Neural cell (in vitro differentiated cells): ENCODE measurements at places on chromosomes 7 and 10. TPM values are rescaled to one million over a fixed set of nuclear protein-coding genes. Genes with fewer than 3 reads are reported as not detected.

CDC14C gene
- polyA plus RNA-seq, result not detected in 2 replicates

BAMBI gene
- 0.54 and 1.6 TPM in 2 replicates for polyA plus RNA-seq

TAS2R5 gene
- 5.1 and 9.4 TPM in 2 replicates for polyA plus RNA-seq

TDRD1 gene
- polyA plus RNA-seq, result not detected in 2 replicates

ERVW-1 gene
- polyA plus RNA-seq, result not detected in 2 replicates

MPP7 gene
- 3.7 and 6.1 TPM in 2 replicates for polyA plus RNA-seq

FIS1 gene
- polyA plus RNA-seq, result 322 and 339 TPM in 2 replicates

HTR5A gene
- 0.14 TPM in 2 replicates for polyA plus RNA-seq

NPFFR1 gene
- polyA plus RNA-seq, result 0.07 TPM in 1 of 2 replicates, not detected in the other

AS3MT gene
- polyA plus RNA-seq, result 16.9 and 17.6 TPM in 2 replicates

CDCA7L gene
- polyA plus RNA-seq, result 3.4 and 3.9 TPM in 2 replicates

CPXM2 gene
- polyA plus RNA-seq, result not detected in 2 replicates

NPSR1 gene
- not detected in 2 replicates for polyA plus RNA-seq

LRIT1 gene
- polyA plus RNA-seq, result not detected in 2 replicates

DPYSL4 gene
- 116 and 143 TPM in 2 replicates for polyA plus RNA-seq

CALHM3 gene
- not detected in 2 replicates for polyA plus RNA-seq

HOXA9 gene
- not detected in 2 replicates for polyA plus RNA-seq

ZC3HAV1L gene
- not detected in 2 replicates for polyA plus RNA-seq

SAMD9L gene
- polyA plus RNA-seq, result 0.10 TPM in 1 of 2 replicates, not detected in the other

CNOT4 gene
- 6.4 and 7.1 TPM in 2 replicates for polyA plus RNA-seq

TMEM26 gene
- polyA plus RNA-seq, result 0.24 TPM in 1 of 2 replicates, not detected in the other

FOXP2 gene
- polyA plus RNA-seq, result 37.9 and 51.3 TPM in 2 replicates

TFR2 gene
- polyA plus RNA-seq, result 21.0 and 23.5 TPM in 2 replicates

TMEM130 gene
- 9.0 and 12.3 TPM in 2 replicates for polyA plus RNA-seq

FKBP6 gene
- polyA plus RNA-seq, result not detected in 2 replicates

AHR gene
- polyA plus RNA-seq, result 2.4 and 3.2 TPM in 2 replicates

MAP3K8 gene
- 1.5 and 2.0 TPM in 2 replicates for polyA plus RNA-seq

SLC29A4 gene
- polyA plus RNA-seq, result 32.4 and 37.1 TPM in 2 replicates

RAPGEF5 gene
- polyA plus RNA-seq, result 37.8 and 48.0 TPM in 2 replicates

STEAP2 gene
- 4.6 and 5.9 TPM in 2 replicates for polyA plus RNA-seq

AGAP5 gene
- 6.5 and 8.2 TPM in 2 replicates for polyA plus RNA-seq

PRLHR gene
- 0.20 TPM in 1 of 2 replicates, not detected in the other for polyA plus RNA-seq

GPC2 gene
- 506 and 594 TPM in 2 replicates for polyA plus RNA-seq

ADCY1 gene
- 14.8 and 18.7 TPM in 2 replicates for polyA plus RNA-seq

KLF14 gene
- polyA plus RNA-seq, result 0.48 TPM in 1 of 2 replicates, not detected in the other

SPAM1 gene
- polyA plus RNA-seq, result not detected in 2 replicates

IGFBP1 gene
- polyA plus RNA-seq, result not detected in 2 replicates

GHRHR gene
- polyA plus RNA-seq, result not detected in 2 replicates

GPR15LG gene
- polyA plus RNA-seq, result not detected in 2 replicates

PGAM2 gene
- not detected in 2 replicates for polyA plus RNA-seq

SLC13A1 gene
- not detected in 2 replicates for polyA plus RNA-seq

LOXL4 gene
- not detected in 2 replicates for polyA plus RNA-seq

LRRD1 gene
- 2.6 and 2.7 TPM in 2 replicates for polyA plus RNA-seq

CYP2E1 gene
- 1.7 and 4.0 TPM in 2 replicates for polyA plus RNA-seq

RARRES2 gene
- polyA plus RNA-seq, result 0.71 TPM in 1 of 2 replicates, not detected in the other

NOD1 gene
- 0.43 and 1.9 TPM in 2 replicates for polyA plus RNA-seq

CYP26C1 gene
- polyA plus RNA-seq, result not detected in 2 replicates

VPS41 gene
- polyA plus RNA-seq, result 64.0 and 76.3 TPM in 2 replicates

GPR26 gene
- 8.0 and 8.1 TPM in 2 replicates for polyA plus RNA-seq

AGBL3 gene
- polyA plus RNA-seq, result 7.5 and 9.5 TPM in 2 replicates

PKD2L1 gene
- not detected in 2 replicates for polyA plus RNA-seq
